ENCODE measurements at places on chromosomes 11 and 22.

- no peaks in the 10 kb centered on the region for H3K36me3 ChIP-seq
- H3K27me3 ChIP-seq, result no peaks in the 10 kb centered on the region
- no peak for DNase-seq
- H3K4me3 ChIP-seq, result no peak overlapping the region
- no peak overlapping the region for H3K27ac ChIP-seq
Observed at GRCh38 chr11:70556884-70557741, 158.8 kb downstream of the CTTN start.

- H3K36me3 ChIP-seq, result peaks cover 6% of the 10 kb centered on the region
- H3K27me3 ChIP-seq, result no peaks in the 10 kb centered on the region
- no peak overlapping the region for H3K4me3 ChIP-seq
- no peak for DNase-seq
- H3K4me1 ChIP-seq, result no peaks in the 10 kb centered on the region
Observed at GRCh38 chr11:9839550-9839949, 175.7 kb downstream of the SWAP70 start.

- no peaks in the 10 kb centered on the region for H3K27me3 ChIP-seq
- peak; percentile 58 for DNase-seq
- H3K4me3 ChIP-seq, result peak within 1 kb of the TSS; percentile 82
Observed at GRCh38 chr11:64251016-64251752, at the start of gene PLCB3. TSS of gene PLCB3 (plus strand) at chr11:64251530. CDS start at chr11:64251650, 120 bp downstream.

GRCh38 chr22:26269572-26269971 lies 100.3 kb downstream of the SEZ6L start:
- H3K27ac ChIP-seq, result no peak overlapping the region
- DNase-seq, result no peak
- H3K36me3 ChIP-seq, result no peaks in the 10 kb centered on the region

- H3K4me1 ChIP-seq, result peaks cover 3% of the 10 kb centered on the region
- H3K36me3 ChIP-seq, result no peaks in the 10 kb centered on the region
- no peak for DNase-seq
- H3K27me3 ChIP-seq, result no peaks in the 10 kb centered on the region
Observed at GRCh38 chr11:6237761-6238302, 1.1 kb upstream of the CNGA4 start.

- H3K4me1 ChIP-seq, result no peaks in the 10 kb centered on the region
- H3K27me3 ChIP-seq, result peaks cover 56% of the 10 kb centered on the region
- no peaks in the 10 kb centered on the region for H3K36me3 ChIP-seq
- no peak overlapping the region for H3K27ac ChIP-seq
- DNase-seq, result no peak
Observed at GRCh38 chr22:50734343-50734771, 3.6 kb upstream of the ACR start.

GRCh38 chr11:65615950-65616574 lies 486 bp downstream of the PCNX3 start:
- H3K27me3 ChIP-seq, result no peaks in the 10 kb centered on the region
- peaks cover 11% of the 10 kb centered on the region for H3K36me3 ChIP-seq
- H3K4me1 ChIP-seq, result peaks cover 12% of the 10 kb centered on the region
- peak overlapping the region; percentile 51 for H3K4me3 ChIP-seq
- peak overlapping the region; percentile 65 for H3K27ac ChIP-seq

- DNase-seq, result no peak
- H3K4me3 ChIP-seq, result no peak overlapping the region
- no peaks in the 10 kb centered on the region for H3K36me3 ChIP-seq
Observed at GRCh38 chr11:102576350-102576749, 45.8 kb upstream of the MMP7 start.

DNA sequence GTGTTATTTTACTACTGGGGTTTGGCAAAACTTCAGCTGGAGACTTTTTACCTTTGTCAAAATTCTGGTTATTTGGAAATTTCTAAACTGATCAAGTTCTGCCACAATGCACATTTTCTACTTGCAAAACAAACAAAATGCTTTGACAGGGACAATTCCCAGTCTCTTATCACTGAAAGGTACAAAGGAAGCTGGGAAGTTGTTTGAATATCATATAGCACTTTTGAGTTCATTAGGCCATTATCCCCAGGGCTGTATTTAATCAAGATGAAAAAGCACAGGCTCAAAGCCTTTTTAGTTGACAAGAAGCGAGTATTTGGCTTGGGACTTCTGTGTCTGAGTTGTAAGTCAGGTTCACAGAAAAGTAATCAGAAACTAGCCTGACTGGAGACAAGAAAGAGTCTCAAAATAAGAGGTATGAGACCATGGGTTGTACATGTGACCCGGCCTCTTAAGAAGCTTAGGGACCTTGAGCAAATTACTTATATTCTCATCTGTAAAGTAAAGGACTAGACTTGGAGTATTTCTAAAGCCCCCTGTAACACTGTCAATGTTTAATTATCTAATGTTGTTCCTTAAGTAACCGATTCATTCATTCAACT lies 2.9 kb upstream of the HORMAD2 start:
- H3K27me3 ChIP-seq, result peaks cover 14% of the 10 kb centered on the region
- H3K4me3 ChIP-seq, result no peak overlapping the region
- DNase-seq, result no peak
- no peak overlapping the region for H3K27ac ChIP-seq
- H3K4me1 ChIP-seq, result no peaks in the 10 kb centered on the region
- H3K36me3 ChIP-seq, result no peaks in the 10 kb centered on the region

DNA sequence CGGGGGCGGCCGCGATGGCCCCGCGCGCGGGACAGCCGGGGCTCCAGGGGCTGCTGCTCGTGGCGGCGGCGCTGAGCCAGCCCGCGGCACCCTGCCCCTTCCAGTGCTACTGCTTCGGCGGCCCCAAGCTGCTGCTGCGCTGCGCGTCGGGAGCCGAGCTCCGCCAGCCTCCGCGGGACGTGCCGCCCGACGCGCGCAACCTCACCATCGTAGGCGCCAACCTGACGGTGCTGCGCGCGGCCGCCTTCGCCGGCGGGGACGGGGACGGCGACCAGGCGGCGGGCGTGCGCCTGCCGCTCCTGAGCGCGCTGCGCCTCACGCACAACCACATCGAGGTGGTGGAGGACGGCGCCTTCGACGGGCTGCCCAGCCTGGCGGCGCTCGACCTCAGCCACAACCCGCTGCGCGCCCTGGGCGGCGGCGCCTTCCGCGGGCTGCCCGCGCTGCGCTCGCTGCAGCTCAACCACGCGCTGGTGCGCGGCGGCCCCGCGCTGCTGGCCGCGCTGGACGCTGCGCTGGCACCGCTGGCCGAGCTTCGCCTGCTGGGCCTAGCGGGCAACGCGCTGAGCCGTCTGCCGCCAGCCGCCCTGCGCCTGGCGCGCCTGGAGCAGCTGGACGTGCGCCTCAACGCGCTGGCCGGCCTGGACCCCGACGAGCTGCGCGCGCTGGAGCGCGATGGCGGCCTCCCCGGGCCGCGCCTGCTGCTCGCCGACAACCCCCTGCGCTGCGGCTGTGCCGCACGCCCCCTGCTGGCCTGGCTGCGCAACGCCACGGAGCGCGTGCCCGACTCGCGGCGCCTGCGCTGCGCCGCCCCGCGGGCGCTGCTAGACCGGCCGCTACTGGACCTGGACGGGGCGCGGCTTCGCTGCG lies 697 bp downstream of the TPBGL start:
- H3K4me1 ChIP-seq, result no peaks in the 10 kb centered on the region
- DNase-seq, result peak; percentile 90
- no peak overlapping the region for H3K27ac ChIP-seq
- peak overlapping the region; percentile 40 for H3K4me3 ChIP-seq
- peaks cover 88% of the 10 kb centered on the region for H3K27me3 ChIP-seq

DNA sequence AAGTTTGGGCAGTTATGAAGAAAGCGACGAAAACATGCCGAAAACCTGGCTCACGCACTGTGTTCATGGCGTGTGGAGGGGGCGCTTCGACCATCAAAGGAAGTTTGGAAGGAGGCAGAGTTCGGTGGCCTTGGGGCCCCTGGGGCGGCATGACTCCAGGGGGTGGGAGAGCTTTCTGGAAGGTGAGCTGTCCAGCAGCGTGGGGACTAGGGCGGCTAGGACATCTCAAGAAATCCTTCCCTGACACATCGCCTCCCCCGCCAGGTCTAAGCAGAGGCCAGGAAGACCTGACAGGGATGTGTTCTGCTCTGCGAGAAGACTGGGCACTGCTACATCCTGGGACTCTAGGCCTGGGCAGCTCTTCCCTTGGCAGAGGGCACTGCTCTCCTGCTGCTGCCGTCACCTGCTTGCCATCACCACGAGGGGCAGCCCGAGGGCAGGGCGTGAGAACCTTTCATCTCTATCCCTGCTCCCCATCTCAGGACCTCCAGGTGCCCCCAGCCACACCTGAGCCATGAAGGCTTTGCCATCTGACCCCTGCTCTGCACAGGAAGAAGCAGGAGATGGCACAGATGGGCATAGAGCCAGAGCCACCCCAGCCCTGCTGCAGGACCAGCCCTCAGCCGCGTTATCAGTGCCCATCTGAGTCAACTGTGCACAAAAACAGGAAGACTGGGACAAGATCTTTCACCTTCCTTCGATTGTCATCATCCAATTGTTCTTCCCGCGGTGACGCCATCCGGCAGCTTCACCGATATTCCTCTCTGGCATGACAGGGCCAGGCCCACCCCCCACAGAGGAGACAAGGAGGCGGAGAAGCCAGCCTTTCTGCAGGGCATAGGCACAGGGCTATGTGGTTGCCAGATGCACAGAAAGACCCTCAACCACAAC lies 12.7 kb downstream of the LINC01488 start:
- H3K4me1 ChIP-seq, result peaks cover 25% of the 10 kb centered on the region
- no peaks in the 10 kb centered on the region for H3K36me3 ChIP-seq
- H3K4me3 ChIP-seq, result no peak overlapping the region
- H3K27me3 ChIP-seq, result no peaks in the 10 kb centered on the region
- H3K27ac ChIP-seq, result no peak overlapping the region

DNA sequence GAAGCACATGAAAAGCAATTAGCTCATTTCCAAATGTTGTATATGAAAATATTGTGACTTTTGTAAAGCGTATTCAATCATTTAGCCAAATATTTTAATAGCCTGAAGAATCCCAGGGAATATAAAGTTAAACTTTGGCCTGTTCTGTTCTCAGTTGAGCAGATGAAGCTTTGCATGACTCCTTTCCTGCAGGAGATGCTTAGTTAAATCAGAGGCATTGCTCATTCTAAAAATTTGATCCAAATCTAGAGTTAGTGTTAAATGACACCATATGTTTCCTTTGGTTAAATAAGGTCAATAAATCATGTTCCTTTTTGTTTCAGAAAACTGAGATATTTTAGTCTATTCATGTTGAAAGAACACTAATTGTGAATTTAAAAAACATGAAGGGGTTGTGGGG lies 51.2 kb upstream of the BIRC3 start:
- no peaks in the 10 kb centered on the region for H3K36me3 ChIP-seq
- DNase-seq, result no peak
- no peak overlapping the region for H3K4me3 ChIP-seq
- peaks cover 5% of the 10 kb centered on the region for H3K4me1 ChIP-seq
- H3K27me3 ChIP-seq, result no peaks in the 10 kb centered on the region

DNA sequence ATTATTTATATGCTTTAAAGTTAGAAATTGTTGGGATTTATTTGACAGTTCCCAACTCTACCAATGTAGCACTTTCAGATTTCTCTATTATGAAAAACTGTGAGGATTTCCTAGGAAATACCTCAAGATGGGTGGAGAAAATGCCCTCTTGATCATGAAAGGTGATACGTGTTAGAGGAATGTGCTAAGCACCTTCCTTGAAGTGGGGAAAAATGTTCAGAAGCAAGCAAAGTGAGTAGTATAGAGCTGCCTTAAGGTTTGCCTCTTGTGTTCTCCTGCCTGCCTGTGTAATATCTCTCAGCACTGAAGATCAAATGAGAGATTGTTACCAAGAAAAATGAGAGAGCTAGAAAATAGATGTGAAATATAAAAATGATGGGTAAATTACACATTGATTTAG lies 58.2 kb downstream of the YAP1 start:
- H3K4me1 ChIP-seq, result peaks cover 33% of the 10 kb centered on the region
- no peak overlapping the region for H3K4me3 ChIP-seq
- no peak for DNase-seq
- peak overlapping the region; percentile 70 for H3K27ac ChIP-seq
- H3K27me3 ChIP-seq, result no peaks in the 10 kb centered on the region
- H3K36me3 ChIP-seq, result no peaks in the 10 kb centered on the region

GRCh38 chr11:20672575-20672974 lies 3.2 kb downstream of the NELL1 start:
- peak; percentile 36 for DNase-seq
- peaks cover 4% of the 10 kb centered on the region for H3K4me1 ChIP-seq
- H3K27me3 ChIP-seq, result peaks cover 83% of the 10 kb centered on the region

DNA sequence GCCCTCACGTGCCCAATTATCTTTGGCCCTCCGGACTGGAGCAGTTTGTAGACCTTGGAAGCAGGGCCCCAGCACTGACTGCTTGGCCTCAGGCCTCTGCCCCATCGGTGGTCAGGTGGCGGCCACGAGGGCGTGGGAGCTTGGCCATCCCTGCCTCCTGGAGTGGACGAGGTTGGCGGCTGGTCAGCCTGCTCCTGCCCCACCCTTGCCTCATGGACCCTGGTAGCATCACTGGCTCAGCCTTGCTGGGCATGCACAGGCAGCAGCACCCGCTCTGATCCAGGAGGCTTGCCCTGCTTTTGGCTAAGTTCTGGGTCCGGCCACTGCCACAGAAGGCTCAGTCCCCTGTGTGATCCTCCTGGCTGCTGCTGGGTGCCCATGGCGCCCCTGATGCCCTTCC lies 4.1 kb downstream of the KRTAP5-3 start:
- no peaks in the 10 kb centered on the region for H3K4me1 ChIP-seq
- H3K27me3 ChIP-seq, result peaks cover 6% of the 10 kb centered on the region
- DNase-seq, result no peak
- no peak overlapping the region for H3K4me3 ChIP-seq
- no peaks in the 10 kb centered on the region for H3K36me3 ChIP-seq
- H3K27ac ChIP-seq, result no peak overlapping the region

DNA sequence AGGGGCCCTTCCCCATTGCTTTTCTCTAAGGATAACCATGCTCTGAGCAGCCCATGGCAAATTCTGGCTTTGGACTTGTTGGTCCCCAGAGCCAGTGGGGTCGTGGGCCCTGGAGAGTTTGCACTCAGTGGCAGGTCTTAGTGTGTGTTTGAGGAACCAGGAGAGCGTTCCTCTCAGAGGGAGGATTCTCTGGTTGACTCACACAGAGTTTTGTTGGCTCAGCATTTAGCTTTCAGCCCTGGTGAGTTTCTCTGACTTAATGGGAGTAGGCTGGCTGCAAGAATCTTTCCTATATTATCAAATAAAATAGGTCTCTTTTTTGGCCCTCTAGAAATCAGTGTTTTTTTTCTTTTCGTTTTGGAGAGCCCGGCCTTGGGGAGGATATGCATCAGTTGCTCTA lies 20.9 kb downstream of the ST14 start:
- no peaks in the 10 kb centered on the region for H3K27me3 ChIP-seq
- H3K27ac ChIP-seq, result no peak overlapping the region
- no peak overlapping the region for H3K4me3 ChIP-seq
- no peak for DNase-seq
- peaks cover 19% of the 10 kb centered on the region for H3K4me1 ChIP-seq
- H3K36me3 ChIP-seq, result no peaks in the 10 kb centered on the region

GRCh38 chr22:41123151-41123550 lies 30.8 kb downstream of the EP300 start:
- peak; percentile 27 for DNase-seq
- H3K4me3 ChIP-seq, result no peak overlapping the region
- no peaks in the 10 kb centered on the region for H3K27me3 ChIP-seq
- H3K4me1 ChIP-seq, result no peaks in the 10 kb centered on the region

Measured in cardiac muscle cell (in vitro differentiated cells and primary cell).